Dorsolateral prefrontal cortex (tissue), 122 donors: ENCODE measurements at places on chromosomes 7 and 10. TPM values are rescaled to one million over a fixed set of nuclear protein-coding genes. Genes with fewer than 3 reads are reported as not detected.
A peak's percentile ranks its signal among the peaks of the same experiment; 100 is the strongest.

DNA sequence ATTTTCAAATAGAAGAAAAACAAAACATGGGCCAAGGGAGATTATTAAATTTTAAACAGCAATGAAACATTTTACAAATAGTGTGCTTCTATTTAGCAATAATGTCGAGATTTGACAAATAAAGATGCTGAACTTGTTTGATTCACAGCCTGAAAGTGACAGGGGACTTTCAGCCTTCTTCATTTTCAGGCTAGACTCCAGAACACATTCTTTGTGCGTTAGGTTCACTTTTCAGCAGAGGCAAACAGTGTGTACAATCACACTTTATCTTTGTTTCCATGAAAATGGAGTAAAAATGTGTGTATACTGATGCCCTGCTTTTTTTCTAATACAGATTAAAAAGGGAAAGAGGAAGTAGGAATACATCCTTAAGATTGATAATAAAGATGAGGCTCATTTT lies 35.6 kb downstream of the FAM171A1 start:
- no peak for DNase-seq

- DNase-seq, result no peak
Observed at GRCh38 chr7:38660427-38661099, 29.4 kb upstream of the AMPH start.

GRCh38 chr10:3655528-3655927 lies 129.5 kb downstream of the KLF6 start:
- no peak for DNase-seq

The CYP3A7 gene
- not detected for total RNA-seq

DNA sequence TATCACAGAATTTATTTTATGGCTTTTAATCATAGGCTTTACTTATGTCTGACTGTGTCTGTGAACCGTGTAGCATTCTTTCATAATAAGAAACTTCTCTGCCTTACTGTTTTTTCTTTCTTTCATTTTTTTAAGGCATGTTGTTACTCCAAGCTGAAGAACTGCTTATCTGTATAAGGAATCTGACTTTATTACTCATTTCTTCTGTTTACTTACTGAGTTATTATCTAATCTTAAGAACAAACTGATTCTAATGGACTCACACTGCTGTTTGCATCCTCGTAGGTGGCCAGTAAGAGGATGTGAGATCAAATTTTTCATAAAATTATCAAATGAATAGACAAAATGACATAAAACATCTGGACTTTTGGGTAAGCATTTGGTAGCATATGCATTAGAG lies 54.7 kb upstream of the DNAJC1 start:
- DNase-seq, result no peak

The VAX1 gene
- total RNA-seq, result 2.4 TPM

The PWWP2B gene
- total RNA-seq, result 17.7 TPM

- DNase-seq, result peak; percentile 48
Observed at GRCh38 chr10:95196046-95196445, 2.0 kb downstream of the ACSM6 start.
